Hematopoietic multipotent progenitor cell treated with erythropoietin and hydrocortisone succinate and interleukin-3 and kit ligand, for 17 days (in vitro differentiated cells): ENCODE measurements at places on chromosomes 16 and 17.

- DNase-seq = no peak
Observed at GRCh38 chr16:65809627-65810026, 556.9 kb upstream of the CDH5 start.

- DNase-seq = peak; percentile 46
Observed at GRCh38 chr17:37818689-37819088, 73.8 kb upstream of the HNF1B start.

DNA sequence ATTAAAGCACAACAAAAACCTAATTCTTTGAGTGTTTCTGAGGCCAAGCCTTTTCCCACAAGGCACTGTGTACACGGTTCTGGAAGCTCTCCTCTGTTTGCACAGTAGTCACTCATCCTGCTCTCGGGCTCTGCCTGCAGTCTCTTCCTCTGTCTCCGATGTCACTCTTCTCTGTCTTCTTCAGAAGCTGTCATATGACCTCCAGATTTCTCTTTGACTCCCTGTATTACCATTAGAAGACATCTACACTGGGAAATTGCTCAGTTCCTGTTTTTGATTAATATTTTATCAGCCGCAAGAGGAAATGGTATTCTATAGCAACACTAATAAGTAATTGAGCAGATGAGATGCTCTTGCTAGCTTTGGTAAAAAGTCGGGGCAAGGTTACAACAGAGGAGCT is 422.9 kb downstream of the WWOX start:
- DNase-seq = no peak

DNA sequence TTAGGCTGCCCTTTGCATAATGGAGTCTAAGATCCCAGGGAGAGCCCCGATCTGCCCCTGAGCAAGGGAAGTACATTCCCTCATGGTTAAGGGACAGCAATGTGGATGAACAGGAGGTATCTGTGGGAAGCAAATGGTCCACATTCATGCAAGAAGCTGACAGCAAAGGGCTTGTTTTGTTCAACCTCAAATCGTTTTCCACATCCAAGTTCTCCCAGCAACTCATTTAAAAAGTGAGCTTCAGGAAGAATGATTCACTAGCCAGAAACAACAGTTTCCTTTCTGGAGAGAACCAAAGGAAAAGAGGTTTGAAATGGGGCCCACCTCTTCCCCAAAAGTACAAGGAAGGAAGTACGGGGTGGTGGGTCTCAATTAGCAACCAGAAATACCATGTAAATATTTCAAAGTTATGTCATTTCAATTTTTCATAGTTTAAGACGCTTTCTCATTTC is 9.4 kb downstream of the HSPB9 start:
- DNase-seq = no peak

- DNase-seq = no peak
Observed at GRCh38 chr16:31064882-31065461, 9.1 kb downstream of the ZNF668 start.

- no peak for DNase-seq
Observed at GRCh38 chr17:31281061-31281460, 16.0 kb downstream of the OMG start.

- no peak for DNase-seq
Observed at GRCh38 chr17:63278728-63279442, 167.2 kb downstream of the CYB561 start.

DNA sequence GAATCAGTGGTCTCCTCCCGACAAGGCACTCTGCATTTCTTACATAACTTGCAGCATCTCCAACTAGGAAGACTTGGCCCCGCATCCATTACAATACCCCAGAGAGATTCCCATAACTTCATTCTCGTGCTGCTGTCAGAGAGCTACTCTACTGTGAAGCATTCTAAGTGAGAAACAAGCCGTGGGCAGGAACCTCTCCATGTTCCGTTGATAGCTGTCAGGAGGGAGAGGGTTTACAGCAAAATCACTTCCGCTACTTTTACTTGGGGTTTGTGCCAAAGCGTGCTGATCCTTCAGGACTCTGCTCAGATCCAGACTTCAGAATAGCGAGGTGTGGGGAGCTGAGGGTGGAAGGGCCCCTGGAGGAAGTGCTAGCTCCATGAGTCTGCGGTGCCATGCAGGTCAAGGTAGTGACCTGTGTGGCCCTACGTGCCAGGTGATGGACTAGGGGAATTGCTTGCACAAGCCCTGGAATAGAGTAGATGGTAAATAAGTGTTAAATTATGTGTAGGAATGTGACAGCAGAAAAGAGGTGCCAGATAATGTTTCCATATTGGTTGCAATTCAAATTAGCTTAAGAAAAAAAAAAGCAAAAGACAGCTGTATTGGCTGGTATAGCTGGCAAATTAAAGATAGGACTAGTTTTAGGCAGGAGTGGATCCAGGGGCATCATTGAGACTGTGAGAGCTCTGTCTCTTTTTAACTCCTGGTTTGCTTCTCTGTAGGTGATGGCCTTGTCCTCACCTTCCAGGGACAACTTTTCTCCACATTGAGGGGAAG is 358.5 kb upstream of the ERCC4 start:
- DNase-seq = no peak

DNA sequence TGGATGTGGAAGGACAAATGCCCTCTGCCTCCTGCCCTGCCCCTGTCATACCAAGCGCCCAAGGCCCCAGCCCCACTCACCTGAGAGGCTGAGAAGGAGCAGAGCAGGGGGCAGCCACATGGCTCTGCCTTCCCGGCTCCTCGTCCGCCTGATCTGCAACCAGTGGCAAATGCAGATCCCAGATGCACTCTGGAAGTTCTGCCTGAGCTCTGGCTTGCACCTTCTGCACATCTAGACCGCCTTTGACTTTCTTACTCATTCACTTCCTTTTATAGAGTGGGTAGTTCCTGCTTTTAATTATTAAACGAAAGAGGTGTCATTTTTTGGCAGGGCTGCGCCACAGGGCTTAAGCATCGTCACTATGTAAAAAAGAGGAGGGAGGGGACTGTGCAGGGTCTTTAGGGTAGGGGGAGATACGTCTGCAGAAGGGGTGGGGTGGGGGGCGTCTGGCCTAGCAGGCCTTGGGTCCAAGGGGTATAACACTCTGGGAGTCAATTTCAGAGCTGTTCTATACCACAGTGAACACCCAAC is at the start of gene CD300LB:
TSS of gene CD300LB (minus strand) at position 245 of the 531 bp plus-strand sequence. CDS start at position 120, 125 bp downstream.
- DNase-seq = no peak
